ENCODE measurements at places on chromosomes 2 and 18.
A peak's percentile ranks its signal among the peaks of the same experiment; 100 is the strongest.

GRCh38 chr2:134372611-134373131 lies 118.8 kb downstream of the MGAT5 start:
- no peak for DNase-seq

DNA sequence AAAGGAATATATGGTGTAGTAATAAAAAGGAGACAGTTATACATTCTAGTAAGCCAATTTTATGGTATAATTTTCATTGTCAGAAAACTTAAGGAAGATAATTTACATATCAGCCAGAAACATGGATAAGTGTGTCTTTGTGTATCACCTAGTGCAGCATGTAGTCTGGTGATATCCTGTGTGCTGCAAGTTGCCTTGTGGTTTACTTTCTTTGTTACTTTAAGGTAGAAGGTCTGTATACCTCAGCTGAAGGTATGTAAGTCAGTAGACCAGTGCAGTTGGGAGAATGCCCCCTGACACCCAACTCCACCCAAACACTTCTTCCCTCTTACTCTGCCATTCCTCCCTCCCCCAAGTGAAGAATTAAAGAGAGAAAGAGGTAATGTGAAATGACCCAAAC lies 11.0 kb downstream of the GORASP2 start:
- no peak for DNase-seq

DNA sequence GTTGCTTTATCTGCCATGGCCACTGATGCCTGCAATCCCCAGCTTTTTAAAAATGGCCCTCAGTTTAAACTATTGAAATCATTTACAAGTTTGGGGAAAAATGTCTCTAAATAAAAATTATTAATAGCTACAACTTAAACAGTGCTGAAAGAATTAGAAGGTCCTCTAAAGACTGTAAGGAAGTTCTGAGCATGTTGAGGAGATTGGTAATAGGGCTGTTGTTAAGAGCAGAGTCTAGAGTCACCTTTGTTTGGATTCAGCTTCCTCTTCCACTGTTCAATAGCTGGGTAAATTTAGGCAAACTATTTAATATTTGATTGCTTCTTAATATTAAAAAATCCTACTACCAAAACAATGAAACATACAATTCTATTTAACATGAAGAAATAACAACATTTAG lies 1127.1 kb upstream of the DDX18 start:
- DNase-seq = no peak

- no peak for DNase-seq
Measured at GRCh38 chr2:40436093-40436475, 15.8 kb downstream of the SLC8A1 start.

GRCh38 chr2:43889416-43889815 lies 50.6 kb downstream of the ABCG8 start:
- no peak for DNase-seq

GRCh38 chr2:109654326-109655050 lies 40.3 kb downstream of the SOWAHC start:
- DNase-seq = no peak

DNA sequence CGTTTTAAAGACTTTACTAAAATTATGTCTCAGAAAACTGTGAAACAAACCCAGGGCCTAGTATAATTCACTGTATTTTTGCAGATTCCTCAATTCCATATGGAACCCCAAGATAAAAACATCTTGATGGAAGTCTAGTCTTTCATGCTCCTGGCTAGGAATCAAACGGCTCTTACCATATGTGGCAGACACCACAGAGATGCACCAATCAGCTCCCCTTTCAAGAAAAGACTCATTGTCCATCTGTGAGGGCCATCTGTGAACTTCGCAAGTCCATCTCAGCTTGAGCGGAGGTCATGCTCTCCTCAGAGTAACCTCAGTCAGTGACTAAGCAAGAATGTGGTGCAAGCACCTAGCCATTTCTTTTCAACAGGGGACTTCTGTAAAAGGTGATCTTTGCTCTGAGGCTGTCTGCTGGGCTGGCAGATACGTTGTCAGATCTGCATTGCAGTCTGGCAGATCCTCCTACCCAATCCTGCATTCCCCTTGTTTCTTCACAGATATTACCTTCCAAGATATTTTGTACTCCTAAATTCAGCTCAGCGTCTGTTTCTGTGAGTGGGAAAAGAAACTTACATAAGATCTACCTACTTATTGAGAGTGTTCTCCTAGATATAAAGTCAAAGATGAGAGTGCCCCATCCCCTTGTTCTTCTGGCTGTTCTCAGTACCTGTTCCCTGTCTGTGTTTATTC lies 419.3 kb downstream of the SPAG16 start:
- no peak for DNase-seq

- DNase-seq = no peak
Measured at GRCh38 chr2:61833971-61834370, 19.9 kb downstream of the FAM161A start.

DNA sequence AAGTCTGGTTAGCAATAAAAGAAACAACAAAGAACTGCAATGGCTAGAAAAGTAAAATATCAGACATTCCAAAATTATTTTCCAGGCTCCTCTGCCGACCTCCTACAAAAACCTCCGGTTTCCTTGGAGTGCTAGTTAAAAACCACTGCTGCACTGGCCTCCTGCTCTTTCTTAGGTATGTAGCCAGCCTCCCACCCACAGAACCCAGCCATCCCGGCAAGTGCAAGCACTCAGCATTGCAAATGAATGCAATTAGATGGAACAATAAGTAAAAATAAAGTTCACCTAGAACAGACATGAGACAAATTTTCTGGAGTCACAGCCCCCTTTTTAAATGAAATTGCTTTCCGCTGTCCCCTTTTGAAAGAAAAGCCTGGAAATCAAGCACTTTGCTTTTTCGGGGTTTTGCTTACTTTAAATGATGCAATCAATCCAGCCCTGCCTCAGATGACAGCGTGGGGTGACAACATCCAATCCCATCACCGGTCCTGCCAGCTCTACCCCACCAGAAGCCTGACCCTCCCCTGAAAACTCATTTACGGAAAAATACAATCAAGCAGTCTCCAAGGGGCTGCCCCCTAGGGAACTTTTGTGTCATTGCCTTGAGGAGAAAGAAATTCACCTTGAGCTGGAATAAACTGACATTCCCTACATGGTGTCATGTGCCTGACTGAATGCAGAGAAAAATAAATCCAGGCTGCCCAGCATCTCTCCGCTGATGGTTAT lies 199.8 kb downstream of the EPHA4 start:
- DNase-seq = no peak

- DNase-seq = no peak
Measured at GRCh38 chr18:35193316-35193715, 47.5 kb upstream of the ZNF397 start.

DNA sequence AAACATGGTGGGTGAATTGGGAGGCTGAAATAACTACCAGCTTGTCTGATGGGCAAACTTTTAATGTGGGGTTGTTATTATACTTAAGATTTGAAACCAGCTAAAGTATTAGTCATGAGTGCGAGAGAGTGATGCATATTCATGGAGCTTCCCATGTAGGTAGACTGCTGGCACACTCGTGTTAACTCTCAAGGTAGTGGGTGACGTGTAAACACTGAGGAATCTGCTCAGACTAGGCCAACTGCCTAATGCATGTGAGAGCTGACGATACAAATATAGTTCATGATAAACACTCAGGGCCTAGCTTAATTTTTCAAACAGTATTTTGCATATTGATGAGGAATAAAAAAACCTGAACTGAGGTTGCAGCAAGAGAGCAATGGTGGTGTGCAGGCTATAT lies 1165.7 kb upstream of the PIK3C3 start:
- DNase-seq = no peak

- DNase-seq = no peak
Measured at GRCh38 chr2:104493698-104494097, 360.2 kb upstream of the POU3F3 start.

GRCh38 chr2:52904355-52904891 lies 863.2 kb upstream of the CHAC2 start:
- DNase-seq = no peak

- DNase-seq = no peak
Measured at GRCh38 chr2:167733747-167734146, 513.6 kb downstream of the STK39 start.

DNA sequence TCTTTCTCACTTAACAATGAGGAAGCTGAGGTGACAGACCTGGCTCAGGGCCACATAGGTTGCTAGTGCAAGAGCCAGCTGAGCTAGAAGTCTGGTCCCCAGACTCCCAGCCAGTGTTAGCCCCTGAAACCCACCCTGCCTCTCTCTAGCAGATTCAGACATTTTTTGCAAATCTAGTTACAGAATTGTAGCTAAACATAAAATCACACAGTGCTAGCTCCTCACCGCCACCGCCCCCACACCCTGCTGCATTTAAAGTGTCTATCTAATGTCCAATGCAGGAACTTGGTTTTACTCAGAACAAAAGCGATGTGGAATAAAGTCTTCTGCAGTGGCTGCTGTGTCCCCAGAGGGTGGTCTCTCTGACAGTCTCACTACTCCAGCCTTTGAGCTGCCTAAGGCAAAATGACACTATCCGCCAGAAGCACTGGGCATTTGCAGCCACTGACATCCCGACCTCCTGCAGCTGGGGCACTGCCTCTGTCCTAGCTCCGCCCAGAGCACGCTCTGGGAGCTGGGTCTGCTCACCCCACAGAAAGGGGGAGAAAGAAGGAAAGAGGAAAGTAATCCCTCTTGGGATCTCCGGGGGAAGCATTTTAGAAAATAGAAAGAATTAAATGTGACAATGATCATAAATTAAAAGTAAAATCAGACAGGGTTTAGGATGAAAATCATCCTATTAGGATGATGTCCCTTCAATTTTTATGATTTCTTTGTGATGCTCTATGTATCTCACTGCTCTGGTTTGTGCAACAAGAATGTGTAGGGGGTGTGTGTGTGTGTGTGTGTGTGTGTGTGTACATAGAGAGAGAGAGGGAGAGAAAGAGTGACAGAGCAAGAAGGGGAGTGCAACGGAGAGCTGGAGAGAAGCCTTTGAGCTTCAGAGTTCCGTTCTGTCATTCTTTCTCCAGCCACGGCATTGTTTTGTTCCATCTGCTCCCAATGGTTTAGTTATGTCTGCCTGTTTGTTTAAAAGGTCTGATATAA lies 50.5 kb upstream of the ST8SIA3 start:
- no peak for DNase-seq

GRCh38 chr2:121075006-121075551 lies 209.9 kb downstream of the TFCP2L1 start:
- peak; percentile 70 for DNase-seq

DNA sequence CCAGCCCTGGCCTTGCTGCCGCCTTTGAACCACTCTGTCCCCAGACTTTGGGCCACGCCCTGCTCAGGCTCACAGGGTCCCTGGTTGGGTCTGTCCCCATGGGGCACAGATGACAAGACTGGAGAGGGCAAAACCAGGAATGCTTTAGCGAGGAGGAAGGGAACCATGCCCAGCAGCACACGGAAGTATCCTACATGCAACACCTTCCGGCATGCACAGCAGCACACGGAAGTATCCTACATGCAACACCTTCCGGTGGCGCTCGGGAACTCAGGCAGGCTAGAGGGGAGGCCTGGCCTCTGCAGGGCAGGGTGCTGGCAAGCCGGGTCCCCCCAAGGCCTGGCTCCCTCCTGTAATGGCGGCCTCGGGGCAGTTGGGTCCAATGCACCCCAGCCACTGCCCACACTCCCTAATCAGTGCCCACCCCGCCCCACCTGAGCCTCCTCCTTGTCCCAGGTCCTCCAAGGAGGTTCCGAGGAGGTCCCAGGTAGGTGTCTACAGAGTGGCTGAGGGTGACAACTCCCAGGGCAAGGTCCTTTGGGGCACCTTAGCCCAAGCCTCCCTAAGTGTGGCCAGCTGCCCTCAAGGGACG lies 33.6 kb upstream of the SNED1 start:
- DNase-seq = no peak

DNA sequence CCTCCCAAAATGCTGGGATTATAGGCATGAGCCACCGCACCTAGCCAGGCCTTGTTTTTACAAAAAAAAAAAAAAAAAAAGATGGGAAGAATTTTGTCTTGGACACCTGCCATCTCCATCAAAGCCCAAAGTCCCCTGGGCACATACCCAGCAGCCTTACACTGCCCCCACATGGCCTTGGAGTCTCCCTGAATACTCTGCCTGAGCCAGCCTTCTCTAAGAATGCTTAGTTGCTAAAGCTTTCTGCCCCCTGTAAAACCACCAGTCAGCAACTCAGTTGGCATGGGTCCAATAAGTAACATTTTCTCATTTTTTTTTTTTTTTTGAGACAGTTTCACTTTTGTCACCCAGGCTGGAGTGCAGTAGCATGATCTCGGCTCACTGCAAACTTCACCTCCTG lies 40.6 kb downstream of the SPC25 start:
- DNase-seq = peak; percentile 8

All from activated CD4-positive, alpha-beta T cell treated with anti-CD3 and anti-CD28 coated beads, Interleukin-10, Interleukin-2, amounts not matched to agents 100 ng/mL and 50 ng/mL, durations not matched to agents 16 hours and 8 hours (primary cell).